ENCODE measurements at places on chromosomes 4 and X.

GRCh38 chr4:23577398-23577797 is 312.4 kb downstream of the PPARGC1A start:
- no peak for DNase-seq

- no peak for DNase-seq
Observed at GRCh38 chrX:74421740-74422352, 553 bp downstream of the SLC16A2 start.

DNA sequence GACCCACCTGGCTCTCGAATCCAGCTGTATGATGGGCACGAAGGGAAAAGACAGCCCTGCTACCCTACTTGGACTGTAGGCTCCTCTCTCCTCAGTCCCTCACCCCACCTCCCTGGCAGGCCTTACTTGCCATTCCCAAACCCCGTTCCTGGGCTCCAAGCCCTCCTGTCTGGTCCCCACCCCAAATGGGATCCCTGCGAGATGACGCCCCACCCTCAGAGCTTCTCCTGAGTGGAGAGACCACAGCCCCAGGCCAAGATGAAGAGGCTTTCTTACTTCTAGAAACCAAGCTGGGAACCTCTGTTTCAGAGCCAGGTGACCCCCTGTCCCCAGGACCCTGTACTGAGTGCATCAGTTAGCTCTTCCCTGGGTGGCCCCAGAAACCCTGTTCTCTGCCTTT is 4.5 kb downstream of the NALF2 start:
- no peak for DNase-seq

DNA sequence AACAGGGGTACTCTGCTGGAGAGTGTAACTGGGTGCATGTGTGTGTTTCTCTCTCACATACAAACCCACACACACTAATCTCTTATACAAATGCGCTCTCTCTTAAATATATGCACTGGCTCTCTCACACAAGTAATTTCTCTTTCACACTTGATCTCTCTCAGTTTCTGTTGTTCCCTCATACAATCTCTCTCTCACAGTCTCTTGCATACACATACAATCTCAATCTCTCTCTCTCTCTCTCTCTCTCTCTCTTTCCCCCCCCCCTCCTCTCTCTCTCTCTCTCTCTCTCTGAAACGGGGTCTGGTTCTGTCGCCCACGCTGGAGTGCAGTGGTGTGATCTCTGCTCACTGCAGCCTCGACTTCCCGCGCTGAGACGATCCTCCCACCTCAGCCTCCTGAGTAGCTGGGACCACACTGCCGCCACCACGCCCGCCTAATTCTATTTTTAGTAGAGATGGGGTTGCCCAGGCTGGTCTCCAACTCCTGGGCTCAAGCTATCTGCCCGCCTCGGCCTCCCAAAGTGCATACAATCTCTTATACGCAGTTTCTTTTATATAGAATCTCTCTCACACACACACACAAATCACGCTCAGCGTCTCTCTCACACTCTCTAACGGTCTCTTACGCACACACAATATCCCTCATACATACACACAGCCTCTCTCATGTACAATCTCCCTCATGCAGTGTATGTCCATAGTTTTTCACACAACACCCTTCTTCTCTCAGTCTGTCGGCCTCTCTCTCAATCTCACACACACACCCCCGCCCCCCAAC is 518 bp upstream of the FAM241A start:
- no peak for DNase-seq

DNA sequence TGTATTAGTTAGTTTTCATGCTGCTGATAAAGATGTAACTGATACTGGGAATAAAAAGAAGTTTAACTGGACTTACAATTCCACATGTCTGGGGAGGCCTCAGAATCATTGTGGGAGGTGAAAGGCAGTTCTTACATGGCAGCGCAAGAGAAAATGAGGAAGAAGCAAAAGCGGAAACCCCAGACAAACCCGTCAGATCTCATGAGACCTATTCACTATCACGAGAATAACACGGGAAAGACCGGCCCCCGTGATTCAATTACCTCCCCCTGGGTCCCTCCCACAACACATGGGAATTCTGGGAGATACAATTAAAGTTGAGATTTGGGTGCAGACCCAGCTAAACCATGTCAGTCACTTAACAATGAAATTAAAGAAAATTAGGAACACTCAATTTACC is 499.1 kb downstream of the FSTL5 start:
- no peak for DNase-seq

GRCh38 chr4:185872747-185873380 is 60.9 kb upstream of the SORBS2 start:
- DNase-seq = no peak

DNA sequence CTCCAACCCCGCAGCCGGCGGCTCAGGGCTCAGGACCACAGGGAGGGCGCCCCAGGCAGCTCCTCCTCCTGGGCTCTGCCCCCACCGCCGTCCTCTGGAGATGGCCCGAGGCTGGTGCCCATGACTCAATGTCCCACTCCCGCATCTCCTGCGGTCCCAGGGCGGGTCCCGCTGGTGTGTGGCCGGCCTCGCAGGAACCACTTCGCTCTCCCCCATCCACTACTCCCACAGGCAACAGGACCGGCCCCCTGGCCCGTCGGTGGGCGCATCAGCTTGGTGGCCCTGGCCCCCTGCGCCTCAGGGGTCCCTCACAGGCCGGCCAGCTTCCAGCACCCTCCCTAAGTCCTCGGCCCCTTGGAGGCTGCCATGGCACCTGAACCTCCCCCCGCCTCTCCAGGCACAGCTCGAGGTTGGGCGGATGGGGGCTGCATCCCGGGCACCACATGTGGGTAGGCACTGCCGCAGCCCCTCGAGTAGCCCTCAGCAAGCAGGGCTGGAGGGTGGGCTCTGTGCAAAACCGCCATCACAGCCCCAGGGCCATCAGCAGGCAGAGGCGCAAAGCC is 22.8 kb upstream of the SPON2 start:
- no peak for DNase-seq

- DNase-seq = no peak
Observed at GRCh38 chr4:15771216-15772058, 6.7 kb upstream of the CD38 start.

DNA sequence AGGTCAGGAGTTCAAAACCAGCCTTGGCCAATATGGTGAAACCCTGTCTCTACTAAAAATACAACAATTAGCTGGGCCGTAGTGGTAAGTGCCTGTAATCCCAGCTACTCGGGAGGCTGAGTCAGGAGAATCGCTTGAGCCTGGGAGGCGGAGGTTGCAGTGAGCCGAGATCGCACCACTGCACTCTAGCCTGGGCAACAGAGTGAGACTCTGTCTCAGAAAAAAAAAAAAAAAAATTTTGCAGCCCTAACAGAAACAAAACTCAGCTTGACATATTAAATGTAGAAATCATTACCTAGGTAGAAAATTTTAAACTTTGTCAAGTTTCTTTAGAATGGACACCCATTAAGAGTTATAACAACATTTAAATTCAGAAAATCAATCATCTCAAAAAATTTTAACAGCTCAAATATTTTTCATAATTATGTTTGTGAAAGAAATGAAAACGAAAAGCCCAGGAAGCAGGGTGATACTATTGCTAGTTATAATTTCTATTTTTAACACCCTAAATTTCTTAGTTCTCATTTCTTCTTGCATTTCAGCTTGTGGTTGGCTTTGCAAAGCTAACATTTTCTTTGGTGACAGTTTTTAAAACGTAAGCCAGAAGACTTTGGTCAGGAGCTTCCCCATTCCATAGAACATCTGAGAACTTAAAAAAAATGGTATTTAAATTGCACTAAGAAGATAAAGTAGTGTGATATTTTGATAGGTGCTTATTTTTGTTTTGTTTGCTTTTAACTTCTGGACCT is 33.3 kb upstream of the RBBP7 start:
- DNase-seq = no peak

GRCh38 chr4:133565379-133565778 is 416.3 kb downstream of the PCDH10 start:
- no peak for DNase-seq

DNA sequence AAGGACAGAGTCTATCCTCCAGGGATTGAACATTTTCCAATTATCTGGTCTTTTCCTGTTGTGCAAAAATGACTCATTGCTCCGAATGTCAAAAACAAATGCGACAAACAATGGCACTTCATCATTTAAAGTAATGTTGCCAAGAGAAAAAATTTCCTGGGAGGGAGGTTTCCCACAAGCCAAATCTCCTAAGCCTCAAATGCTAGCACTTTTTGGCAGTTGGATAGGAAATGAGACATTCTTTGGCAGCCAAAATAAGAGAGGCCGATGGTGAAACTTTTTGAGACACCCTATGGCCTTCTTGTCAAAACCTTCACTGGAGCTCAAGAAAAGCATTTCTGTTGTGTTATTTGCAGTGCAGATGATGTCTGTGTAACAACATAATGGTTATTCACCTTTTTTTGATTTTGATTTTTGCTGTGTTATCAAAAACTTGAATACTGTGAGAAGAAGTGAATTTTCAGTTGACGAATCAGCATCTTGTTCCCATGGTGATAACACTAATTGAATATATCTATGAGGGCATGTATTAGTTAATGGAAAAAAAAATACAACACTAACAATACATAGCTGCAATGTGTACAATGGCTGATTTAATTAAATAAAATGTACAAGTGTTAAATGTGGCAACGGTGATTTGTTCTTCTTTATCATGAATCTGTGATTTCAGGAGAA is 333.8 kb downstream of the ANK2 start:
- no peak for DNase-seq

DNA sequence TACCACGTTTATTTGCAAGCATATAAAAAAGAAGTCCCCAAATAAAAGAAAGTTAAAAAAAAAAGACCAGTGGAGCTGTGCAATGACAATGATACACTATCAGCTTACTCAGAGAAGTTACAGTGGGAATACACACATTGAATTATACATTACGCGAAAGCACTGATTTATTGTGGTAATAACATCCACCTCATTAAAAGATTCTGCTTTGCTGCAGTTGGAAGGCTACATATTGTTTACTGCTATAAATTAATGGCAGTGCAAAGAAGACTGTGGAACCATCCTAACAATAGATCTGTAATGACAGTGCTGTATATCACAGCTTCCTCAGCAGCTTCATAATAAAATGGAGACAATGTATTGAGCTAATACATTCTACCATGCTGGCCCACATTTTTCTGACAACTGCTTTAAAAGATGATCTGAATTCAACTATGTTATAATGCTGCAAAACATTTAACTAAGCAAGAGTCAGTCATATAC is 142.5 kb upstream of the MAB21L2 start:
- no peak for DNase-seq

DNA sequence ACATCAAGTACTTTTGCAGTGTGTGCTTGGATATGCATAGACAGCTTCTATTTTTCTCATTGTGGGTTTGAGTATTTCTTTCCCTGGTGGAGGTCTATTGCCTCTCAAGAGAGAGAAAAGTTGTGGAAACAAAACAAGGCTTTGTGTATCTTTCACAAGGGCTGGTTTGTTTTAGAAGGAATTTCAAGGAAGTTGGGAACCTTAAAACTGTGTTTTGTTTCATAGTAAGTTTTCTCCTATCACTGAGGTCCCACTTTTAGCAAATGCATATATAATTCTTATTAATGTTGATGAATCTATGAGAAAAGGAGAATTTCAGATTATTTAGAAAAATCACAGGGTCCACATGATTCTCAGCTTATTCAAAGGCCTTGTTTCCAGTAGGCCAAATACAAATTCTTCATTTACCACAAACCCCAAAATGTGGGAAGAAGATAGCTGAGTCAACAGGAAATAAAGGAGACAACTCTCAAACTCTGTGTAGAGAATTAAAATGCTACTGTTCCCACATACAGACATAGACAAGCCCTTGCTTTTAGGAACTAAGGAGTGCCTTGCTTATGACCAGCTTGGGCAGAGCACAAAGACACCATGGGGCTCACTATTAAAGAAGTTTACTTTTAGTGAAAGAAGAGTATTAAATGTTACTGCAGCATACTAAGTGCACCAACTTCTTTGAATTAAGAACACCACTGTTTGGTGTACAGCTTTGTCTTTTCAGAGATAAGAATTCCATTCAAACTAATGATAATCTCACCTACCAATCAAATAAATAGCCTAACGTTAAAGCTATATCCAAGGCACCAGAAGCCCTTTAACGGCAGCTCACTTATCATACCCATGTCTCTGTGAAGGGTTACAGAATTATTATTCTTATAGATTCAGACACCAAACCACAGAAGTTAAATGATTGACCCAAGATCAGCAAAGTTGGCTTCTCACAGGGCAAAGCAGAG is 177.4 kb upstream of the LEF1 start:
- no peak for DNase-seq

Data from hypothalamus (tissue), 51 donors.